ENCODE measurements at places on chromosomes 3 and 15.

DNA sequence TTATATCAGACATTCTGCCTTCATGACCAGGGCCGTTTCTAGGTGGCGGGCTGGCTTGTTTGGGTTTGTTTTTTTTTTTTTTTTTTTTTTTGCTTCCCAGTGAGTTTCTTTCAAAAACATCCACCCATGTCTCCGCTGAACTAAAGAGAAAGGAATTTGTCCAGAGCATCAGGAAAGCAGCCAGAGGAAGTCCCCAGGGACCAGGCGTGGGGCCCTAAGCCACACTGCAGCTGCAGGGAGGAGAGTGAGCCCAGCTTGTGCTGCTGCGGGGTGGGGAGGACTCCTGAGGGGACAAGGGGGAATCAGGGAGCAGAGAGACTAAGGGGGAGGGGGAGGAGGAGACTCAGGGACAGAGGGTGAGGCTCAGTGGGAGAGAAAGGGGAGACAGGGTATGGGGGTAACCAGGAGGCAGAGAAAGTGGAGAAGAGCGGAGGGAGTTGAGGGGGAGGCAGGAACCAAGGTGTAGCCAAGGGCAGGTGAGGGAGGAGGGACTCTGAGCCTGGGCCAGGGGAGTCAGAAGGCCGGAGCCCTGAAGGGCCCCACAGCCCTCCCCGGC, 49.5 kb downstream of the CYP11A1 start:
- no peak for DNase-seq

GRCh38 chr3:123584284-123584987, 417 bp downstream of the HACD2 start:
- peak; percentile 7 for DNase-seq

- DNase-seq = no peak
These were observed 698.7 kb downstream of the FHIT start for GRCh38 chr3:60552581-60552980.

- no peak for DNase-seq
These were observed 6.1 kb downstream of the ABTB1 start for GRCh38 chr3:127678611-127679533.

DNA sequence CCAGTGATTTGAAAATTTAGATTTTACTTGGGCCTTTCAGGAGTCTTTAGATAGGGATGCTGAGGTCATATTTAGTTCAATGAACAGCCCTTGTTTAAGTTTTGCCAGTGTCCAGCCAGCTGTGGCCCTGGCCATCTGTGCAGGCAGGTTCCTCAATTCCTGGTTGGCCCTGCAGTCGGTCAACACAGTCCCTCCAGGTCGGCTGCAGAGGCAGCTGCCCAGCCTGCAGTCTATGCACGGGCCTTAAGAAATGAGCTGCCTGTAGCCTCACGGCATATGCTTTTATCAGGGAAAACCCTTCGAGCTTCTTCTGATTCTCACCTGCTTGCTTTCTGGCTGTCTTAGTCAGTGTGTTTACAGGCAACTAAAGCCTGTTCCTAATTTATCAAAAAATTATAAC, 199.2 kb upstream of the TPM1 start:
- DNase-seq = no peak

- DNase-seq = no peak
These were observed 14.8 kb downstream of the NT5DC2 start for GRCh38 chr3:52518723-52519444.

DNA sequence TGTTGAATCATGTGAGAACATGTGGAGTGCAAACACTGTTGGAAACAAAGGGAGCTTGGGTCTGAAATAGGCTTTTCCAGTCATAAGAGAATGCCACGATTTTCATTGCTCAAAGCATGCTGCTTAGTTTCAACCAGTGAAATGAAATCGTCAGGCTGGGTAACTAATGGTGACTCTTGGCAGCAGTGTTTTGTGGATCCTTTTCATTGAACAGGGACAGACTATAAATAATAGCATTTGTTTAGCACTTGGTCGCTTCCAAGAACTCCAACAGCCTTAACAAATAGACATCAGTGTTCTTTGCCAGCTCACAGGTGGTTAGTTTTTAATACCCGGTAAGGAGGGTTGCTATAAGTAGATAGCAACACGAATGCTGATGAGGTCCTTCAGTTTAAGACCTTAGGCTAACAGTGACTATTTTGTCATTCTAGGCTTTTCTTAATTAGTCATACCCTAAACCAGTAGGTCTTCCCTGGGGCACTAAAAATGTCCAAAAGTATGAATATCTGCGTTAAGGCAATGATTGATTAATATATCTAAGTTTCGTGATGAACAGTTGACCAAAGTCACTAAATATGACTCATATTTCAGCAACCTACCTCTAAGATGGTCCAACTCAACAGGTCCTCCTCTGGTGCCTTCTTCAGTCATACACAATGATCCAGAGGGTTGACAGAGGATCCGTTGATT, 15.8 kb downstream of the TP63 start:
- no peak for DNase-seq

- no peak for DNase-seq
These were observed 29.5 kb upstream of the USP3 start for GRCh38 chr15:63474810-63475316.

- no peak for DNase-seq
These were observed 4.6 kb downstream of the TPRA1 start for GRCh38 chr3:127585813-127586413.

DNA sequence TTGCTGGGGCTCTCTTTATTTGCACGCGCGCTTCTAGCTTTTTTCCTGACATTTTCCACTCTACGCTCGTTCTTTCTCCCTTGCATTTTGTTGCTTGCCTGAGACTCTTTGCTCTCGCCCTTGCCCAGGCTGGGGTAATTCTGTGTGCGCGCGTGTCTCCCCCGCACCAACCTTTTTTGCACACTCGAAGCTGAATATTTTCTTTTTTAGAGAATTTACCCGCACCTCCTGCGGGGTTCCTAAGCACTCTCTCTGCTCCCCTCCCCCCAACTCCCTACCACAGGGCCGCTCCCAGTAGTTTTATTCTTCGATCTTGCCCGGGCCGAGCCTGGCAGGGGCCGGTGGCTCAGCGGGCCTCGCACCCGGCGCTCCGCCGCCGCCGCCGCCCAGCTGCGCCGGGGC, 732 bp downstream of the FAM43A start:
- no peak for DNase-seq

DNA sequence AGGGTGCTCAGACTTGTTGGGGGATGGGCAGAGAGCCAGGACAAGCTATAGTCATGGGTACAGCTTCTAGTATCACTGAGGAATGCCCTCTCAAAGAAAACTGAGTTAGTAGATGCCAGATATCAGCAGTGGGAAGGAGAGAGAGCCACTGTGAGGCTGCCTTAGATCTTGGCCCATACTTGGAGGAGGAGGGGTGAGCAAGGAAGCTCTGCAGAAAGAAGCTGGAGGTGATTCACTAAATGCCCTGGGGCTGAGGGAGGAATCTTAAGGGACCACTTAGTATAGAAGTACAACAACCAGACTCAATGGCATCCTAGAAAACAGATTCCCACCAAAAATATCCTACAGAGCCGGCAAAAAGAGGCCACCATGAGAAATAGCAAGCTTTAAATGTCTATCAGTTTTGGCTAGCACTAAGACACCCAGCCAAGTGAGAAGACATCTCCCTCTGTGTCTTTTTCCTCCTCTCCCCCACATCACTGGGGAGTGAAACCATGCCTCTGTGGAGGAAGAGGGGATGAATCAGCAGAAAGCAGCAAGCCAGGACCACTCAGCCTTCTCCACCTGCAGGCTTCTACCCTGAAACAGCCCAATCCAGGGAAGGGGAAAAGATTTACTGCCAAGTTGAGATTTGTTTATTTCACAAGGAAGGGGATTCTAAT, 282.5 kb upstream of the STT3B start:
- no peak for DNase-seq

- no peak for DNase-seq
These were observed 110.0 kb downstream of the TJP1 start for GRCh38 chr15:29712149-29712885.

GRCh38 chr15:66673410-66674322, 28.4 kb upstream of the SMAD6 start:
- no peak for DNase-seq

DNA sequence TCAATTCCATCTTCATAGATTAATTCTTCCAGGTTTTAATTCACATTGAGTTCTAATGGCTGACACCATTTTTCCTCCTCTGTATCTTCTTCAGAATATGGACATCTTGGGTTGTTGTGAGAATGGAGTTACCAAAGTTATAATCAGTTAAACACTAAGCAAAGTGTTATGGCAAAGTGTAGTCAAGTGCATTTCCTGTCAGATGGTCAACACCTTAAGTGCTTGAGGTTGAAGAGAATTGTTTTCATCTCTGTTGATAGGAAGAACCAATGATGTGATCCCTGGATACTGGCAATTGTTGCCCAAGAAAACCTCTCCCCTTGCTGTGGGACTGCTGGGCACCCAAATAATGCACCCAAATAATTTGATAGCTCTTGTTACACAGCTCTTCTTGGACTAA, 102.6 kb upstream of the SATB1 start:
- DNase-seq = no peak

GRCh38 chr3:14210290-14210688, 31.7 kb downstream of the LSM3 start:
- DNase-seq = no peak

DNA sequence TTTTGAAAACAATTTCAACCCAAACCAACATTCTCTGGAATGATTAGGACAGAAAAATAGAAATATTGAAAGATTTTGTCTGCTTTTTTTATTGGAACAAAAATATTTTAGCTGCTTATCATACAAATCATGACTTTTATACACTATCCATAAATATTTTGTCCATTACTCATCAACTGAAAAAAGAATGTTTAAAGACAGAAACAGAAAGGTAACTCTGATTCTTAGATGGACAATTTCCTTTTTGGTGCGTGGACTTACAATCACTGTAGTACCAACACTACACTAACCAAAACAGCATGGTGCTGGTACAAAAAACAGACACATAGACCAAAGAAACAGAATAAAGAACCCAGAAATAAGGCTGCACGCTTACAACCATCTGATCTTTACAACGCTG, 582.8 kb upstream of the CCDC54 start:
- no peak for DNase-seq

DNA sequence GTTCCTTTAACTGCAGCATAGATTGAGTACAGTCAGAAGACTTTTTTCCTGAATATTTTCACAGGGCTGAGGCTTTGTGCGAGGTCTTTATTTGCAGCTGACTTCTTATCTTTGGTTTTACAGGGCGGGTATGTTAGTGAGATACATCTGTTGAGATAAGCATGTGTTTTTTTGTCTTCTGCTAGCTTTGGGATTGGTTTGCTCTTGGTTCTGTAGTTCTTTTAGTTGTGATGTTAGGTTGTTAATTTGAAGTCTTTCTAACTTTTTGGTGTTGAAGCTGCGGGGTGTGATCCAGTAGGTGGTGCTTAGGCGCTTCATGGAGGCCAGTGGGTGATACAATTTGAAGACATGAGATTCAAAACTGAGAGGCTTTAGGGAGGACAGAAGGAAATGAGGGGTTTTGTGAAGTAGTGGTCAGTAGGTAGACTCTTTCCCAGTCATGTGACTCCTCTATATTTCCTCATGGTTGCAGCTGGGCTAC, 67.9 kb upstream of the TNFSF10 start:
- no peak for DNase-seq

- no peak for DNase-seq
These were observed 63.3 kb downstream of the RLBP1 start for GRCh38 chr15:89157918-89158564.

GRCh38 chr3:50154840-50155490, at the start of gene SEMA3F:
TSS of gene SEMA3F (plus strand) at chr3:50155324. CDS start at chr3:50159623, 4,299 bp downstream.
- DNase-seq = peak; percentile 7

- no peak for DNase-seq
These were observed 926 bp upstream of the SKOR1 start for GRCh38 chr15:67824197-67824968.

- DNase-seq = no peak
These were observed 71.1 kb upstream of the DLG1 start for GRCh38 chr3:197369545-197369944.

GRCh38 chr3:78050276-78051065, 1010.6 kb downstream of the ROBO2 start:
- DNase-seq = no peak

GRCh38 chr3:185847506-185847905, 22.7 kb upstream of the IGF2BP2 start:
- no peak for DNase-seq

DNA sequence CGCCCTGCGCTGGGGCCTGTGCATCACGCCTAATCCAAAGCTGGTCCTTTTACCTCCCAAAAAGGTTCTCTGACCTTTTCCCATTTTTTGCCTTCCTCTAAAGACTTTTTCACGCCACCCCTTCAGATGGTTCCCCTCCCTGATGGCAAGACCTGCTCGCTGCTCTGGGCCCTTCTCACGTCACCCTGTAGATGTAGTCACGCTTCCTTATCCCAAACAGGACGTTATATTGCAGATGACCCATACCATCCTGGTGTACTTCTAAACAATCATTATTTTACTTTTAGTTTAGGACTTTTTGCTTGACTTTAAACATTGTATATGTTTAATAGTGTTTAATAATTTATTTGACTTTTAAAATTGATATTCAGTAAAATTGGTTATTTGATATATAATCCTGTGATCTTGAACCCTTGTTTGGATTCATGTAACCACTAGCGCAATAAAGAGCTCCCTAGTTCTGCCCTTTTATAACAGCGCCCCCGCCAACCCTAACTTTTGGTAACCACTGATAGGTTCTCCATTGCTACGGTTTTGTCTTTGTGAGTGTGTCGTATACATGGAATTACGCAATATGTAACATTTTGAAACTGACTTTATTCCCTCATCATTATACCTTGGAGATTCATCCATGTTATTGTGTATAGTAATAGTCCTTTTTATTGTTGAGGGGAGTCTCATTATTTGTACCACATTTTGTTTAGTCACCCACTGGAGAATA, 159.0 kb upstream of the CHRNA7 start:
- no peak for DNase-seq

GRCh38 chr15:70783610-70784022, 20.3 kb upstream of the UACA start:
- no peak for DNase-seq

- DNase-seq = no peak
These were observed 197.1 kb upstream of the KBTBD8 start for GRCh38 chr3:66800941-66801545.

DNA sequence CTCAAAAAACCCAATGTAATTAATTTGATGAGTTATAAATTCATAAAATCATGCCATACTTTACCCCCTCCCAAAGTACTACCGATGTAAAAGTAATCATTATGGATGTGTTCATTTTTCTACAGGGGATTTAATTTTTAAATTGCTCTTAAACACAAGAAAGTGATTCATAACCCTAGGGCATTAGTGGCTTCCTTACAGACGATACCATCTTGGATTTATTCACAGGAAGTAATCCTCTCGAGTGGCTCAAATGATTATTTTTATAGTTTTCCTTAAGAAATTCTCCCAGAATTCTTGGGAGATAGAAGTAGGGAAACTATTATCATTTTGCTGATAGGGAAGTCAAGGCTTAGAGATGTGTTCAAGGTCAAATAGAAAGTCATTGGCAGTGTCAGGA, 80.9 kb downstream of the PEX5L start:
- no peak for DNase-seq

- no peak for DNase-seq
These were observed 22.2 kb downstream of the ZNF445 start for GRCh38 chr3:44455318-44455717.

GRCh38 chr3:107189158-107189791, 188.0 kb upstream of the CCDC54 start:
- DNase-seq = no peak

GRCh38 chr3:197407053-197407452, 108.6 kb upstream of the DLG1 start:
- no peak for DNase-seq

GRCh38 chr3:59320080-59320479, 270.3 kb upstream of the CFAP20DC start:
- DNase-seq = no peak

- DNase-seq = no peak
These were observed 45.8 kb downstream of the DNAH1 start for GRCh38 chr3:52361898-52362297.

Data from stimulated activated CD4-positive, alpha-beta T cell treated with anti-CD3 and anti-CD28 coated beads, TNF-alpha, amount 100 ng/mL, for 1 hour (primary cell).